ENCODE measurements at places on chromosomes 3 and 15.

DNA sequence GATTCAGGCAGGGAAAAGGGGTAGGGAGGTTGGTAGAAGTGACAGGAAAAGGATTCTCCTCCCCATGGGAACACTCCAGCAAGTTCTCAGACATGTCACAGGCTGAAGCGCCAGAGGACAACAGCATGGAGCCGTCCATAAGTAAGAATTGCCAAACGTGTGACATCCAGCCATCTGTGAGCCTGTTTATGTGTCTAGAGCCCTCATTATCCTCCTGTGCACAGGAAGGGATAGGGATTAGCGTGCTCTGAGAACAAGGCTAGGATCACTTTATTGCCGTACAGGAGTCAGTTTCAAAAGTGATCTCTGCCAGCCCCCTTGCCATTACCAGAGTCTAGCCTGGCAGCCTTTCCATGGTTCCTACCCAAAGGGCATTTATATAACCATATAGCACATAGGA lies 549.5 kb downstream of the NTRK3 start:
- DNase-seq: no peak

DNA sequence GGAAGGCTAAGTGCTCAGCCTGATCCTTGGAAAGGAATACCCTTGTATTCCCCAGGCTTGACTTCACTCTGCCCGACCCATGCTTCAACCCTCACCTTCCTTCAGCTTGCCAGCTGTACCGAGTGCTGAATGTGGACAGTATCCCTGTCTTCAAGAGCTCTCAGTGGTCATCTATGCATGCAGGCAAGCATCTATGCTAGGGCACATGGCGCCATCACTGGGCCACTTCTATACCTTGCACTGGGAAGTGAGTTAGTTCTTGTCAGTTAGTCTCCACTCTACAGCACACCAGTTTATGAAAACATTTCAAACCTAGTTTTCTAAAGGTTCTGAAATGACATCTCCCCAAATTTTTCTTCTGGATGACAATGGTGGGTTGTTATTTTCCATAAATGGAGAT lies 82.0 kb upstream of the MYRIP start:
- DNase-seq: no peak

DNA sequence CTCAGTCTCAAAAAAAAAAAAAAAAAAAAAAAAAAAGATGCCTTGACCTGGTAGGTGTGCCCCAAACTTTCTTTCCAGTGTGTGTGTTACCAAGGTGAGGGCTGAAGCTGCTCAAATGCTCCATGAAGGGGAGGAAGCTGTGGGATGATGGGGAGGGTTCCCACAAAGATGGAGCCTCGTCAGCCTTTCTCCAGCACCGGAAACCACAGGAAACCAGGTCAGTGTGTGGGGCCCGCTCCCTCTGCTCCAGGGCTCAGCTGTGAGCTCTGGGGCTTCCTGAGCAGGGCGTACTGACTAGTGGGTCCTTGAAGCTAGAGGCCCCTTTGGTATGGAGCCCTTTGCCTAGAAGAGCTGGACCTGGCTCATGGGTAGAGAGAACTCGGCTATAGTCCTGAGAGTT lies 681 bp upstream of the IL17RE start:
- DNase-seq: no peak

GRCh38 chr3:50658831-50659230 lies 15.9 kb upstream of the DOCK3 start:
- DNase-seq: no peak

GRCh38 chr3:73719861-73720260 lies 95.1 kb upstream of the PDZRN3 start:
- DNase-seq: no peak

GRCh38 chr3:51637144-51637940 lies 33.7 kb upstream of the TEX264 start:
- DNase-seq: no peak

- DNase-seq: no peak
Observed at GRCh38 chr3:4782095-4782494, 197.1 kb upstream of the BHLHE40 start.

GRCh38 chr3:126151562-126152302 lies 28.7 kb downstream of the ALDH1L1 start:
- DNase-seq: no peak

DNA sequence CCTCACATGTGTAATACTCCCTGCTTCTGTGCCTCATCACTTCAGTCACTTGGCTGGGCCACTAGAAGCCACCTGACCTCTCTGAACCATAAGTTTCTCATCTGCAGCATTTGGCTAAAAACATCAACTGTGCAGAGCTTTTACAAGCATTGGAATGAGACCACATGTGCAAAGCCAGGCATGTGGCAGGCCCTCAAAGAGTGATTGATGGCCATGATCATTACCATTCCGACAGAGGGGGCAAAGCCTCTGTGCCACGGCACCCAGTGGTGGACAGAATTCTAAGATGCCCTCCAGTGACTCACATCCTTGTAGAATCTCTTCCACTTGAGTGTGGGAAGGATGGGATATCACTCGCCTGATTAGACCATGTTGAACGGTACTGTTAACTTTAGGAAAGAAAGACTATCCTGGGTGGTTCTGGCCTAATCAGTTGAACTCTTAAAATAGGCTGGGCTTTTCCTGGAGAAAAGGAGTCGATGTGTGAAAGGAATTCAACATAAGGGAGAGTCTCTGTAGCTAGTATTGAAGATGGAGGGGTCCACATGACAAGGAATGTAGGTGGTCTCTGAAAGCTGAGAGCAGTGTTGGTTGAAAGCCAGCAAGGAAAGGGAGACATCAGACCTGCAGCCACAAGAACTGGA lies 13.5 kb downstream of the CDCP1 start:
- no peak for DNase-seq

DNA sequence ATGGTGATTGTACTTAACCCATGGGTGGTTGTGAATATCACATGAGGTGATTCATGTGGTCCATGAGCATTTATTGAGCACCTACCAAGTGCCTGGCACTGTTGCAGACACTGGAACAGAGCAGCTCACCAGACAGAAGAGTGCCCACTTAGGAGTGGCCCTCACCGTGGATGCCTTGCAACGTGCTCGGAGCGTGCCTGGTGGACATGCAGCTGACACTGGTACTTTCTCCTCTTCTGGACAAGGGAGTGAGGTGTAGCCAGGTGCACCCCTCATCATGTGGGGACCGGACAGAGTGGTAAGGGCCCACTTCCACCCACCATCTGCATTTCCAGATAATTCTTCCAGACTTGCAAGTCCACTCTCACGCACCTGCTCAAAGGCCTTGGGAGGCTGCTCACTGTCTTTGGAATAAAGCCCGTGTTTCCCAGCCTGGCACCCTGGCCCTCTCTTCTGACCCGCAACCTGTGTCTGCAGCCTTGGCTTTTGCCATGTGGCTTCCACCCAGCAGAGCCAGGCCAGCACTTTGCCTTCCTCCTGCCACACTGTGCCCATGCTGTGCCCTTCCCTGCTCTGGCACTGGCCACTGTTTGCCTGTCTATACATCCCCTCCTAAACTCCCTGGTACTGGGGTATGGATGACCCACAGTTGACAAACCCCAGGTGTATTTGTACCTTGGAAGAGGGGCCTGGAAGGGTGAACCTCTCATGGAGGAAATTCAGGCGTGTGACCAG lies 90.9 kb upstream of the SEC13 start:
- DNase-seq: no peak

DNA sequence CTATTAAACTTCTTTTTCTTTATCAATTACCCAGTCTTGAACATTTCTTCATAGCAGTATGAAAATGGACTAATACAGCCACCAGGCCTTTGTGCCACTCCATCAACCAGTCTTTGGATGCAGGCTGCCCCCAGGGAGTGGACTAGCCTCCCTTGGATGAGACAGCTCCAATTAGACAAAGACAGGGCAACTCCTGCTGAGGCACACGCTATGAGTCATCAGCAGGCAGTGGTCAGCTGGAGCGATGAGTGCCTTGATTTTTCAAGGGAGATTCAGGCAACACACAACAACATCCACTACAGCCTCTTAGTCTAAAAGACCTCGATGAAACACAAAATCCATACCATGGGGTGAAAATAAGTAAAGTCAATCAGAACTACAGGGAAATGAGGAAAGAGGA lies 160.1 kb downstream of the ARRDC4 start:
- DNase-seq: no peak

DNA sequence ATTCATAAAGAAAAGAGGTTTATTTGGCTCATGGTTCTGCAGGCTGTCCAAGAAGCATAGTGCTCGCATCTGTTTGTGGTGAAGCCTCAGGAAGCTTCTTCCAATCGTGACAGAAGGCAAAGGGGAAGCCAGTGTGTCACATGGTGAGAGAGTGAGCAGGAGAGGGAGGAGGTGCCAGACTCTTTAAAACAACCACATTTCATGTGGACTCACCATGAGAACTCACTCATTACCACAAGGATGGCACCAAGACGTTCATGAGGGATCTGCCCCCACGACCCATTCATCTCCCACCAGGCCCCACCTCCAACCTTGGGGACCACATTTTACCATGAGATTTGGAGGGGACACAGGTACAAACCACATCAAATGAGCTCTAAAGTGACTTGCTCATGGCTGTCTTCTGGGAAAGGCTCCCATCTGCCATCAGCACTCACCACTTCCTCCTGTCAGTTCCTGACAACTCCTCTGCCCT lies 327.3 kb upstream of the TLE3 start:
- no peak for DNase-seq

DNA sequence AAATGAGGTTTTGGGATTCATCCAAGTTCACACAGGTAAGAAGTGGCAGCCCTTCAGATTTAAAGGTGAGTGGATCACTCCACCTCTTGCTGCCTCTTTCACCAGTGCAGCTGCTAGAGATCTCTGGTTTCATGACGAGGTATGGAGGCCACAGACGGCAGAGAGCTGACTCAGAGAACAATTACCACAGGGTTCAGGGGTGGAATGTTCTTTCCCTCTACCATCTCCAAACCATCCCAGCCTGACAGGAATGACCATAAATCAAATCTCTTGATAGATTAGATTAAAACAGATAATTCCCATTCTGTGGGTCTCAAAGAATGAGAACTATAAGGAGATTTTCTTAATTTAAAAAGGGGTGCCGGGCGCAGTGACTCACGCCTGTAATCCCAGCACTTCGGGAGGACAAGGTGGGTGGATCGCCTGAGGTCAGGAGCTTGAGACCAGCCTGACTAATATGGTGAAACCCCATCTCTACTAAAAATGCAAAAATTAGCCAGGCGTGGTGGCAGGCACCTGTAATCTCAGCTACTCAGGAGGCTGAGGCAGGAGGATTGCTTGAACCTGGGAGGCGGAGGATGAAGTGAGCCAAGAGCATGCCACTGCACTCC lies 174.2 kb upstream of the ATP11B start:
- no peak for DNase-seq

DNA sequence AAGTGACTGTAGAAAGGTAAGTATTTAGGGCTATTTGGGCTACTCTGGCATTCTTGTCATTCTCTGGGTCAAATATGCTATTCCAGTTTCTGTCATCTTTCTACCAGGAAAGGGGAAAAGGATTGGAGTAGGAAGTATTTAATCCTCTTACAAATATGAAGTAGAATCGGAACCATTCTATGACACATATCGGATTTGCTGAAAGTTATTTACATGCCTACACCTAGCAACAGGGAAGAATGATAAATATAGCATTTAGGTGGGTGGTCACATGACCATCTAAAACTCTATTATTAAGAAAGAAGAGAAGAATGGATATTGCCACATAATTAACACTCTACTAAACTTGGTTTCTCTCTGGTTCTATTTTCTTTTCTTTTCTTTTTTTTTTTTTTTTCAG lies 1353.1 kb downstream of the ZPLD1 start:
- DNase-seq: no peak

DNA sequence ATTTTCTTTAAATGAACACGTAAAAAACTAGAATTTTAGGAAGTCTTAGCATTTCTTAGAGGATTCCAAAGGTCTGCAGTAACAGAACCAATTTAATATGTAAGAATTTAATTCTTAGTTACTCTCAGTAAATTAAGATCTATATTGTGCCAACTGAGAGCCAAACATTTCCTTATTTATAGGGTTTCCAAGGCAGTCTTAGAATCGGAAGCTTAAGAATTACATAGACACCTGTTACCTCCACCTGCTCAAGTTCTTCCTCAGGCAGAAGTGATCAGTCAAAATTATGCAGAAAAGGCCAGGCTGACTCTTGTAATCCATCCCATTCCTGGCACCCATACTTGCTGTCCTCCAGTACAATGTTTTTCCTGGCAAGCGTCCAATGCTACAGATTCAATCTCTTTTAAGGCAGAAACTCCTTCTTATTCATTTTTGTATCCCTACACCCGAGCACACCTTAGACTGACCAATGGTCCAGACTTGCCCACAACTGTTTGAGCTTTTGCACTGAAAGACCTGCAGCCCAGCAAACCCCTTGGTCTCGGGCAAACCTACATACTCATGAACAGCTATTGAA lies 64.3 kb downstream of the NCEH1 start:
- no peak for DNase-seq

- no peak for DNase-seq
Observed at GRCh38 chr3:188088948-188089685, 64.8 kb upstream of the LPP start.

- DNase-seq: no peak
Observed at GRCh38 chr3:177484206-177484605, 286.9 kb upstream of the TBL1XR1 start.

DNA sequence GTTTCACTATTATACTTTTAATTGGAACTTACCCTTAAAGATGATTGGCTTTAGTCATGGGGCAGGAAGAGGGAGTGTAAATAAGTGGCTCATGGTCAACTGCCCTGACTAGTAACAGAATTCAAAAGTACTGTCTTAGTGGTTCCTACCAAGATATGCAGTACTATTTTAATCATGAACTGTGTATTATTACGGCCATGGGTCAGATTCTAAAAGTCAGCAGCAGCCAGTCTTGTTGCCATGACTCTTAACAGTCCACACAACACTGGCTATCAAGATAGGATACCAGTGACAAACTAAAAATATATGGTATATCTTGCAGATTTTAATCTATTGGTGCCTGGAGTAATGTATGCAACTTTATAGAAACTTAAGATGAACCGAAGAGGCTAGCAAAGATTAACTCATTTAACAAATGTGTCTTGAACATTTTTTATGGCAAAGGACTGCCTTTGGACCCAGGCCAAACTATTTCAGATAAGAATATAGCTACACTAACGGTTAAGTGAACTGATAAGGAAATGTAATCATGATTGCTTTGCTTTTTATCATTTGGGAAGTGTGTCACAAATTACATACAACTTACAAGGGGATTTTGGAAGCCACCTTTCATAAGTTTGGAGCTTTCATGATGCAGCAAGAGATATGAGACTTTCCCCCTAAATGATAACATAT lies 163.7 kb downstream of the TCF12 start:
- no peak for DNase-seq

DNA sequence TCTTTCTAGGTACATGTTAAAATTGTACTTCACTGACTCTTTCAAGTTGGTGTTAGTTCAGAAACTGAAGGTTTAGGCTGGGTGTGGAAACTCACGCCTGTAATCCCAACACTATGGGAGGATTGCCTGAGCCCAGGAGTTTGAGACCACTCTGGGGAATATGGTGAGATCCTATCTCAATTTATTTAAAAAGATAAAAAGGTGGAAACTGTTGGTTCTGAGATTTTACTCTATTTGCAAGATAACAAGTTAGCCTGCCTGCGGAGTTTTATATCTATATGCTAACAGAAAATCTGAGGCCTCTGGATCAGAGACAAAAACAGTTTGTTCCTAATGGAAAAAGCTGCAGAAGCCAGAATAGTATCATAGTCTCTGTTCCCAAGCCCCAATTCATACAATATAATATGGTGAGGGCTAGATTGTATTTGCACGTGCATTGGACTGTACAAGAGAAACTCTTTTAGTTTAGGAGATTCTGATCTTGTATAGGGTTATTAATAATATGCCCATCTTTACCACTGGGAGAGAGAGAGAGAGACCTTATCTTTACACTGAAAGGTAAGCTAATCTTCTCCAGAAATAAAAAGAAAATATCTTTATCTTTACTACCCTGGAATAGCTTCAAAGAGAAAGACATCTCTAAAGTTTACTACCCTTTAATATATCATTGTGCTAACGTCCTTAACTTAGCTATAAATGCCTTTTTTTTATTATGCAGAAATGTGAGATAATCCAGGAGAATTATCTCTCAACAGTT lies 1267.6 kb downstream of the OTOL1 start:
- DNase-seq: no peak

Measured in GM19239 (cell line).